ENCODE measurements at places on chromosomes 11 and 22.

GRCh38 chr11:130826572-130826971 lies 89.7 kb downstream of the SNX19 start:
- no peak for DNase-seq

DNA sequence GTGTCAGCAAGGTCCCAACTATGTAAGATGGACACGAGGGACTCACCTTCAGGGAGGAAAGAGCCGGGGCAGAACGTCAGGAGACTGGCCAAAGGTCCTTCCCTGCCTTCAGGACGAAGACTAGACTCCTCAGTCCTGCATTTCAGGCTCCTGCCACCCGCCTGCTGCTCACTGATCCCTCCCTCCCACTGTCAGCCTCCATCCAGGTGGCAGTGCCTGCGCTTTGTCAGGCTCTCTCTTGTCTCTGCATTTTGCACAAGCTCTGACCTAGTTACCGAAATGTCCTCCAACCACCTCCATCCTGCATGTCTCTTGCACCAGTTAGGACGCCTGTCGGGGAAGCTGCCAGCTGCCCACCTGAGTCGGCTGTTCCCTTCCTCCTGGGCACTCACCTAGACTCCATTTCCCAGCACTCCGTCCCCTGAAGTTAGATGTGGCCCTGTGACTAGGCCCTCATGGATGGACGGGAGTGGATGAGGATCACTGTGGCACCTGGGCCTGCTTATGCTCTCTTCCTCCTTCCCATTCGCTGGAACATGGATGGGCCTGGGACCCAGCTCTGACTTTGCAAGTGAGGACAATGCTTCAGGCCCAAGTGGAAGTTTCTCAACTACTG lies 8.0 kb downstream of the B3GNT6 start:
- no peak for DNase-seq

- DNase-seq, result peak; percentile 50
These were observed 21.2 kb downstream of the PTPRJ start for GRCh38 chr11:48001438-48002021.

- DNase-seq, result no peak
These were observed 460.9 kb upstream of the KIRREL3 start for GRCh38 chr11:127461241-127462064.

DNA sequence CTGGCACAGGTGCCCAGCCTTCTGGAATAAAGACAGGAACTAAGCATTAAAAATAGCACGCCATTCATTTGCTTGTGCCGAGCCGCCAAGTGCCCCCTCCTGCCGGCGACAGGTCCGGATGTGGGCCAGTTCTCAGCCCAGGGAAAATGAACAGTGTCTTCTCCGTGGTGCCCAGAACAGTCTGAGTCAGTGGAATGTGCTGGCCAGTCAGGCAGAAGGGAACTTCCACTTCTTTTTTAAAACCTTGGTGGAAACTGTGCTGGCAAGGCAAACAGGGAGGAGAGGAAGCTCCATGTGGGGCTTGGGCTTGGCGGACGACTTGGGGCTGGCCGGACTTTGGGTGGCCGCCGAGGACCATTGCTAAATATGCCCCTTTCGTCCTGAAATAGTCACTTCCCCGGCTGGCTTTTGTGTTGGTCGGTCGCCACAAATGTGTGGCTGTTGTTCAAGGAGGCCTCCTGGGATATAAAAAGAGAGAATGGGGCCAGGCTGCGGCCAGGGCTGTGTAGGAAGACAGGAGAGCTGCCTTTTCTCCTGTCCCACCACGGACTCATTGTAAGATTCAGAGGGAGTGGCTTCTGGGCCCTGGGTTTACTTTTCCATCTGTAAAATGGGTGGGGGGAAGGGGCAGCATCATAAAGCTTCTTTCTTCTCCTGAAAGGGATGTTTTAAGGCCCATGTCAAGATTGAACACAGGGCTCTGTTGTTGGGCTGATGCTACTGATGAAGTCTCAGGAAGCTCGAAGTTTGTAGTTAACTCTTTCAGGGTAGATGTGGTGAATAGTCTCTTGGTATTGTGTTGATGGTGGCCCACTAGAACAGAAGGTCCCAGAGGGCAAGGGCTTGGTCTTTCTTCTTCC lies 101.0 kb downstream of the PTPRJ start:
- DNase-seq, result no peak

DNA sequence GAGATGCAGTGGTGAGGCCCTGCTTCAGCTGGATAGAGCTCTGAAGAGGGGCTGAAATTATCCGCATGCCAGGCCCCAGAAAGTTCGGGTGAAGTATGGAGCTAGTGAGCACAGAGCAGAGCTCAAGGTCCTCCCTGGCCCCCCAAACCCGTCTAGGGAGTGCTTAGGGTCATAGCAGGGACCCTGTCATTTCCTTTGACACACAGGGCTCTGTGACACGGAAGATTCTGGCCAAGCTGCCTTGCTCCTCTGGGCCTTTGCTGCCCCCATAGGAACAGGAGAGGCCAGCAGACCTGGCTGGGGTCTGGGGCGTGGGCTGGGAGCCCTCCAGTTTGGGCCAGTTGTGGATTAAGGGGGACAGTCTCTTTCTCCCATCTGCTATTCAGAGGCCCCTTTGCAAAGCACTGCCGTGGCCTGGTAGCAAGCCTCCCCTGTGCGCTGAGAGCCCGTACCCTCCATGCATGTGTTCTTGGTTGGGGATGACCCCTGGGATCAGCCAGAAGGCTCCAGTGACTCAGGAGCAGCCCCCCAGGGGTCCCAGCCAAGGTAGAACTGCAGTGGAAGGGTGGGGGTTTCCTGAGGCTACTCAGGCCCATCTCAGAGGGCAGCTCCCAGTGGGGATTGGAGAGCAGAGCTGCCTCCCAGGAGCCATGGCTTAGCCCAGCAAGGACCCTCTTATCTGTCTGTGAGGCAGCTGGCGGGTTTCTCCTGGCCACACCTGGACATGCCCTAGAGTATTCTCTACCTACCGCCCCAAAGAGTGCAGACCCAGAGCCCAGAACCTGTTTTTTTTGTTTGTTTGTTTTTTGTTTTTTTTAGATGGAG lies 42.3 kb downstream of the RNF141 start:
- no peak for DNase-seq

GRCh38 chr11:128179512-128179911 lies 407.8 kb downstream of the ETS1 start:
- DNase-seq, result no peak

- DNase-seq, result no peak
These were observed 91.5 kb upstream of the YWHAH start for GRCh38 chr22:31852691-31853421.

DNA sequence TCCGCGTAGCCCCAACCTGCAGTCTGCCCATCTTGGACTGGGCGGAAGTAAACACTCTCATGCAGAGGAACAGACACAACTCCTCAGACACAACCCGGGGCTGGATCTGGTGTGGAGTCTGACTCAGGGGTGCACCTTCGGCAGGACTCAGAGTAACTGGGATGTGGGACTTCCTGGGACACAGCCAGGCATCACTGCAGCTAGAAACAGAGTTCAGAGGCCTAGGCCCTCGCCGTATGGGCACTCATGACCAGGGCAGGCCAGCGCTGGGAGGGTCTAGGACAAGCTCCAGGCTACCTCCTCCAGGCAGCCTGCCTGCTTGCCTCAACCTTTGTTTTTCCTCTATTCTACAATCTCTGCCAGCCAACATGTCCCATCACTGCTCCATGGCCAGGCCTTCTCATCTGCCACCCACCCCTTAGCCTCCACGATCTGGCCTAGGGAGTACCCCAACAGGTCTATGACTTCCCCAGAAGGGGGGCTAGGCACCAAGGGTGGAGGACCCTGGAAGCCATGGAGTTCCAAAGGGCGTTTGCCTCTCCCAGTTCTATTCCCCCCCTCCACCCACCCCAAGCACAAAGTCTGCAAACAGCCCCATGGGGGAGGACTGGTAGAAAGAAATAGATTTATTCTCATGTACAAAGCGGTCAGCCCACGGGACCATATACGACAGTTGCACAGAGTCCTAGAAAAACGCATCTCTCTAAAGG lies 98.5 kb downstream of the PDE2A start:
- DNase-seq, result no peak

DNA sequence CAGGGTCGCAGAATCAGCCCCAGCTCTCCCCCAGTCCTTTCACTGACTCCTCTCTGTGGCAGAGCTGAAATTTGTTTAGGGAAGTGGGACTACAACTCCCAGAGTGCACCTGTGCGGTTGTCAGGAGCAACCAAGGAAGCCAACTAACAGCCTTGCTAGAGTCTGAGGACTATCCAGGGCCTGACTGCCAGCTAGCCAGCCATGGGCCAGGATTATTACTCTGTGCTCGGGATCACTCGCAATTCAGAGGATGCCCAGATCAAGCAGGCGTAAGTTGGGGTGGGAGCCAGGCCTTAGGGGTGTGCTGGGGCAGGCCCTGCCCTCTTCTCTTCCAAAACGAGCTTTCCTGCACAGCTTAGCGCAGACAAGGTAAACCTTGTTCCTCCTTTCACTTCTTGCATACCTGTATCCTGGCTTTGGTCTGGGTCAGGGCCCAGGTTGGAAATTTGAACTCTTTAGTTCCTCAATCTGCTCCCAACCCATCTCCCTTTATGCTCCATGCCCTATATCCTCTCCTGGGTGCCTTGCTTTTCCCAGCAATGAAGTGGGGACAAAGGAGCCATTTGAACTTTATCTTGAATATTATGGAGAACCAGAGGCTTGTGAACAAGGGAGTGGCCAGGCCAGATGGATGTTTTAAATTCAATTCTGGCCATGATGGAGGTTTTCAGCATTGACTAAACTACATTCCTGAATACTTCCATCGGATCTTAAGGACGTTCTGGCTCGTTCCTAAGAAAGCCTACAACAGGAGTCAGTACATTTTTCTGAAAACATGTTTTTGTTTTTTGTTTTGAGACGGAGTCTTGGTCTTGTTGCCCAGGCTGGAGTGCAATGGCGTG lies at the start of gene DNAJB13:
Gene DNAJB13 (plus strand): TSS at position 158 of the 842 bp plus-strand sequence. CDS start 44 bp downstream, at position 202.
- DNase-seq, result no peak

- no peak for DNase-seq
These were observed 584.9 kb upstream of the CCDC90B start for GRCh38 chr11:83871054-83871453.

GRCh38 chr11:76654980-76655379 lies 15.6 kb downstream of the LRRC32 start:
- DNase-seq, result no peak

DNA sequence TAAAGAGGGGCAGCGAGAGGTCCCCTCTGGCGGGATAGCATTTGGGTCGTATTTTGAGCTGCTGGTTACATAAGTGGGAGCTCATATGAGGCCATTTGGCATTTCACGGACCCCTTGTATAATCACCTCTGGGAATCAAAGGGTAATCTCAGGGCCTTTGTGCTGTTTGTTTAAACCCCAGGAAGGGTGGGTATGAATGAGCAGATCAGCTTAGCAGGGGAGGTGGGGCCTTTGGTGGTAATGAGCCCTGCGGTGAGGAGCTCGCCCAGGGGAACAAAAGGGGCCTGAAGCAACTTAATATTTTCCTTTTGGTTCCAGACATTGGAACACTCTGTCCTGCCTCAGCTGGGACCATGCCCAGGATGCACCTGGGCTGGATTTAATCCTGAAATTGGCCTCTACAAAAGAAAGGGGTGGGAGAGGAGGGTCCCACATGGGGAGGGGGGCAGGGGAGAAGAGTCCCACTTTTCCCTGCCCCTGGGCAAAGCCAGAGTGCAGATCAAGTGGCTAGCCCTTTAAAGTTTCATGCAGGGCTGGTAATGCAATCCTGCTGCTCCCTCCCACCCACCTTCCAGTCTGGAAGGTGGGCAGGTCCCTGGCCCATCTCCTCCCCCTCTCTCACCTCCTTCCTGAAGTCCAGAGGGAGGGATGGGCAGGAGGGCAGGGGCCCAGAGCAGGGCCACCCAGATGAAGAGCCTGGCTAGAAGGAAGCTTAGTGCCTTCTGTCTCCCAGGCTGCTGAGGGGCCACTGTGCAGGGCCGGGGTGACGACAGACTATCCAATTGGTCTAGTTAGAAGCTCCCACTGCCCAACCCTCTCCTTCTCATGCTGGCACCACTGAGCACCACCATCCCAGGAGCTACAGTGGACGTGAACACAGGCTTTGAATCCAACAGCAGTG lies 10.5 kb downstream of the TSKU start:
- DNase-seq, result no peak

Measured in NCI-H1694 (cell line).